ENCODE measurements at places on chromosomes 3 and 15. TPM values are rescaled to one million over a fixed set of nuclear protein-coding genes. Genes with fewer than 3 reads are reported as not detected.

Gene TUSC7
- total RNA-seq = not detected

Gene GABRA5
- total RNA-seq = 1.6 TPM

Gene PPP1R14D
- total RNA-seq = not detected

Gene C3orf85
- not detected for total RNA-seq

Gene YEATS2
- total RNA-seq = 72.6 TPM

Gene THAP10
- 5.7 TPM for total RNA-seq

Gene THRB
- total RNA-seq = 41.6 TPM

Gene ANKUB1
- not detected for total RNA-seq

All from camera-type eye (tissue), 1 donor.